Keratinocyte (primary cell): ENCODE measurements at places on chromosomes 4 and X.

DNA sequence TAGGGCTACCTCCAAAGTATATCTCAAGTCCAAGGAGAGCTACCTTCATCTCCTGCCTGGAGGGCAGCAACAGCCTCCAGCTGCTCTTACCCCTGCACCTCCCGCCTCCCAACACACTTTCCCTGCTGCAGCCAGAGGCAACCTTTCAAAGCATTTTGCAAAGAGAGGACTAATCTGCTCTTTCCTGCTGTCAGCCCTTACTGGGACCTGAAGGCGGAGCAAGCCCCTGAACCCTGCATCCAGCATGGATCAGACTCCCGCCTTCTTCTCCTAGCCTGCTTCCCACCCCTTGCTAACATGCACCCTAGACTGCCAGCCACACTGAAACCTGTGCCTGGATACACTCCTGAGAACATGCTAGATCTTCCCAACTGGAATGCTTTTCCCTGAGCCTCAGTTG, 37.7 kb upstream of the VMA21 start:
- DNase-seq: no peak

DNA sequence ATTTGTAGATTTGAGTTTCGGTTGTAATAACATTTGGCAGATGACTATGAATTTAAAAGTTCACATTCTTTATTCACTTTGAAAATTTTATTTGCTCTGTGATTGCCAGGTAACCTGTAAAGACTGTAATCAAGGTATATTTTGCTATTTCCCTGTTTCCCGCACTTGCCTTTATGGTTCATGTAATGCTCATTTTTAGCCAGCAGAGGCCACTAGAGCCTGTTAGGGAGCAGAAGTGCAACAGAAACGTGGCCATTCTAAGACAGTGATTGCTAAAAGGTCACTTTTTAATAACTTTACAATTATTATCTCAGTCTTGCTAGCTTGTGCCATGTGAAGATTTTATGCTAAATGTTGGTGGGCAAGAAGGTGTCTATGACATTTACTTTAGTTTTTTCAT, 12.4 kb downstream of the YIPF6 start:
- DNase-seq: no peak

- DNase-seq: no peak
These were observed 17.0 kb downstream of the LAMP2 start for GRCh38 chrX:120452131-120452530.

- DNase-seq: no peak
These were observed 12.0 kb downstream of the NDST3 start for GRCh38 chr4:118046323-118046722.

DNA sequence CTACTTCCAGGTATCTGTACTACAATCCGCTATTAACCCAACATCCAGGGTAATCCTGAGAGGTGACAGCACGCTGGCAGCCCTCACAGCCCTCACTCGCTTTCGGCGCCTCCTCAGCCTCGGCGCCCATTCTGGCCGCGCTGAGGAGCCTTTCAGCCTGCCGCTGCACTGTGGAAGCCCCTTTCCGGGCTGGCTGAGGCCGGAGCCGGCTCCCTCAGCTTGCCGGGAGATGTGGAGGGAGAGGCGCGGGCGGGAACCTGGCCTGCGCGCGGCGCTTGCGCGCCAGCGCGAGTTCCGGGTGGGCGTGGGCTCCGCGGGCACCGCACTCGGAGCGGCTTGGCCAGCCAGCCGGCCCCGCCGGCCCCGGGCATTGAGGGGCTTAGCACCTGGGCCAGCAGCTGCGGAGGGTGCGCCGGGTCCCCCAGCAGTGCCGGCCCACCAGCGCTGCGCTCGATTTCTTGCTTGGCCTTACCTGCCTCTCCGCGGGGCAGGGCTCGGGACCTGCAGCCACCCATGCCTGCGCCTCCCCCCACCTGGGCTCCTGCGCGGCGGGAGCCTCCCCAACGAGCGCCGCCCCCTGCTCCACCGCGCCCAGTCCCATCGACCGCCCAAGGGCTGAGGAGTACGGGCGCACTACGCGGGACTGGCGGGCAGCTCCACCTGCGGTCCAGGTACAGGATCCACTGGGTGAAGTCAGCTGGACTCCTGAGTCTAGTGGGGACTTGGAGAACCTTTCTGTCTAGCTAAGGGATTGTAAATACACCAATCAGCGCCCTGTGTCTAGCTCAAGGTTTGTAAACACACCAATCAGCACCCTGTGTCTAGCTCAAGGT, 87.3 kb downstream of the PRSS12 start:
- no peak for DNase-seq

- DNase-seq: no peak
These were observed 42.3 kb upstream of the PPARGC1A start for GRCh38 chr4:23932186-23932585.

GRCh38 chr4:1177274-1178141, 5.1 kb upstream of the SPON2 start:
- DNase-seq: no peak

- DNase-seq: no peak
These were observed 10.2 kb upstream of the ADH1C start for GRCh38 chr4:99362768-99363167.

DNA sequence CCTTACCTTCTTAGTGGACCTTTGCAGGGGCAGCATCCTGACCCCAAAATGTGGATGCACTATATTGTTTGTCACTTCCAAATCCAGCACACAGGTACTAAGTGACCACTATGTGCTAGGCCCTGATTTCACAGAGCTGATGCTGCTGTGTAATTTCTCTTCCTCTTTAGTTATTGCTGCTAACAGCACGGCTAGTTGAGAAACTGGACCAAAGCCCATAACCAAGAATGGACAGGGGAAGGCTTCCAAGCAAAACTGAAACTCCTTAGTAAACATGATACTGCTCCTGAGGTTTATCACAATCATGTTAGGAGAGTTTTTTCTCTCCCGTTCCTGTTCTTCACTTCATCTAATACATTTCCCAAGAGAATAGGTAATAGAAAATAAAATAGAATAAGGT, 172.9 kb upstream of the TTC29 start:
- DNase-seq: no peak

DNA sequence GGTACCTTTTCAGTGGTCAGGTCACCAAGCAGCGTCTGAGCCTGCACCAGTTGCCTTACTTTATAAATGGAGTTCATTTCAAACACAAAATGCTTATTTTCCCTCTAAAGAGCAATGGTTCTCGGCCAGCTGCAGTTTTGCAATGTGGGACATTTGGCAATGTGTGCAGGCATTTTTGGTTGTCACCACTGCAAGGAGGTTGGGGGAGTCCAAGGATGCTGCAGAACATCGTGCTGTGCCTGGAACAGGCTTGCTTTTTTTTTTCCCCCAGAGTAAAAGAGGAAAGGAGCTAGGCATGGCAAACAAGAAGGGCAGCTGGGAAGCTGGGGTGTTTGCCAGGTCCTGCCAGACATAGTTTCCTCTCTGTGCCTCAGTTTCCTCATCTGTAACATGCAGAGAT, 115.6 kb downstream of the GPR143 start:
- no peak for DNase-seq

DNA sequence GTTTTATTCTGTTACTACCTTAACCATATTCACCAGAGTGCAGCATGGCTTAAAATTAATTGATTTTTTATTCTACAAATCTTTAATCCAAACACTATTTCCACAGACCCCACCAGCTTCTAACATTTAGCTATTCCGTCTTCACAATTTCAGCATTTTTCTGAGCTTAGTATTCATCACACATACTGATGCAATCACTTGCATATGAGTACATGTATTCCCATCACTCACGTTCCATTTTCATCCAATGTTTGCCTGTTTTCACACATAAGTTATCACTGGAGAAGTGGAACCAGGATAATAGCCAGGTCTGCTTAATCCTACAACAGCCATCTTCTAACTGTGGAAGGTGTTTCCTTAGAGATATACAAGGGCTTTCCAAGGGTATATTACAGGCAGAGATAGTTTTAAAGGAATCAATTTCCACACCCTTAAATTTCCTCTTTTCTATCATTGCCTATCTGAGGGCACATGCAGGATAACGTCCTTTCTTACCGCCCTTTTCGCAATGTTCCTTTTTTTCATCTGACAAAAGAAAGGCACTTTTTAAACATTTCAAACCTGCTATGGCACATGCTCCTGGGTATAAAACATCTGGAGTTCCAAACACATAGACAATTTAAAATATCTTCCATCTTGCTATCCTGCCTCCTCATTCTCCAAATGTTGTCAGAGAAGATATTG, 115.8 kb downstream of the CORIN start:
- DNase-seq: no peak

- DNase-seq: no peak
These were observed 108.8 kb downstream of the DDIT4L start for GRCh38 chr4:100081491-100081890.

GRCh38 chr4:23036503-23036902, 343.8 kb downstream of the GBA3 start:
- no peak for DNase-seq

DNA sequence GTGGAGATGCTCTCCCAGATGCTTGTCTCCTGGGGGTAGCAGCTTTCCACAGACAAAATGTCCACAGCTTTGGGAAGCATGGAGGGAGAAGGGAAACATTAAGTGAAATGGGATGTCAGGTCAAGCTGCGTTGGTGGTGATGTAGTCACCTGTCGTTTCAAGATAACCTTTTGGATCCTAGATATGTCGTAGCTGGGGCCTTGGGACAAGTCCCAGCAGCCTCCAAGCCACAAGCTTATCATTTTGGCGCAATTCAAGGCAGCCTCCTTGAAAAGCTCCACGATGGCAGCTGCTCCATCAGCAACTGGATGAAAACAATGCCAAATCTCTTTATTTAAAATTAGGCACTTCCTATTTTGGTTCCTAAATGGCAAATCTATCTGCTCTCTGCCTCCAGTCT, 52.0 kb downstream of the RTL9 start:
- DNase-seq: no peak

DNA sequence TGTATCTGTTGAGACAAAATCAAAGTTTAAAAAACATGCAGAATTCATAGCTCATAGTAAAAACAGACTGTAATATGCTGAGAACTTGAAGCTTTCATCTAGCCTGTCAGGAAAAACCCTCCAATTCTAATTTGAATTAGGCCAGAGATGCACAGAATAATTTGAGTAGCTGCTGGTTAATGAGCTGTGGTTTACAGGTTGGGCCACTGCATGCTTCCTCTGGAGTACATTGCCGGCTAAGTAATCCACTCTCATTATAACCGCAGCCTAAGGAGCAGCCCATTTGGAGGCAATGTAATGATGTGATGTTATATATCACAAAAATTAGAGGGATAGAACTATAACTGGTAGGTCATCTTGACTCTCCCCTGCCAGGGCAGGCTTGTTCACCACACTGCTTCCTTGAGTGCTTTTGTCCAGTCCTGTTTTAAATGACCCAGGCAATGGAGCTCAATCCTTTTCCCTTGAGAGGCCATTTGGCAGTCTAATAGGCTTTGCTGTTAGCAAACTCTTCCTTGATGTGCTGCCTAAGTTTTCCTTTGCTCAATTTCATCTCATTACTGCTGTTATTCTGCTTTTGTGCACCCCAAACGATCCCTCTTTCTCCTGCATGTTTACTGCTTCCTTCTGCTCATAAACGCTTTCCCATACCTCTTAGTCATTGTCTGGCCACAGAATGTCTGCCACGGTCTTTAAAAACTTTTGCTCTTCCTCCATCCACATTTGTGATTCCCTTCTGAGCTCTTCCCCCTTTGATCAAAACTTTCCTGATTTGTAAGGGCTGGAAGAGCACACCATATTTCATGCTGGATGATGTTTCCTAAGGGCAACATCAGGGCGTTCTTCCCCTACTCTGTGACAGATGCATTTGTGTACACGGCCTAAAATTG, 230.9 kb downstream of the C4orf33 start:
- no peak for DNase-seq

- peak; percentile 42 for DNase-seq
These were observed 24.4 kb downstream of the ENOX2 start for GRCh38 chrX:130878350-130879341.

- DNase-seq: peak; percentile 46
These were observed 142.0 kb upstream of the NUDT6 start for GRCh38 chr4:123064390-123064789.

DNA sequence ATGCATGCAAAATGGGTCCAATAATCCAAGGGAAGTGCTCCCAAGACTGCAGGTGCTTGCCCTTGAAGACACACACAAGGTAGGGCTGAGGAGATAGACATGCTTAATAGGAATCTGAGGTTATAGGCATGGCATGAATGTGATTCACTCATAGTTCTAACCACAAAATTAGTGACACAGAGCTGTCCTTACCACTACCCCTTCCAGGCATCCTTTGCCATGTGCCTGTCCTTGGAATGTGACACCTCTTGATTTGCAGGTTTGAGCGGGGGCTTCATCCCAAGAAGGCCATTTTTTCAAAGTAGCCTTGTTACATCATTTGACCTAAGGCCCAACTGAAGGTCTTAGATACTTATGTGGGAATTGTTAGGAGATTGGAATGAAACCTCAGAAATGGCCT, 112.5 kb downstream of the CCNG2 start:
- DNase-seq: no peak

- DNase-seq: no peak
These were observed 219.1 kb downstream of the ZNF674 start for GRCh38 chrX:46326161-46326560.

DNA sequence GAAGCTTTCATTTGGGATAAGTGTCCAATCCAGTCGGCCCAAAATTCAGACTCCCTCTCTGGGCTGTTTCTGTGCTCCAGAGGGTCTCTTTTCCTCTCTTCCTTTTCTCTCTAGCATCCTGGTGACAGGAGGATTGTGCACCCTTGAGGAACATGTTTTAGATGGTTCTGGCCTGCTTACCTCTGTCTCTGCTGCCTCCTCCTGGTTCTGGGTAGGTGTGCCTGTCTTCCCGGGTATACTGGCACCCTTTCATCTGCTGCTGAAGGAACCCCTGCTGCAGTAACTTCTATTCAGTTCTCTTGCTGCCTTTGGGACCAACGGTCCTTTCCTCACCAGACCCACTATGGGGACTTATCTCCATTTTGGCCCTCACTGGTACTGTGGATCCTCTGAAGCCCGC, 53.2 kb downstream of the HMGB2 start:
- DNase-seq: no peak

GRCh38 chr4:147651563-147651962, 32.4 kb downstream of the PRMT9 start:
- no peak for DNase-seq
